ENCODE measurements at places on chromosomes 3 and 15. TPM values are rescaled to one million over a fixed set of nuclear protein-coding genes. Genes with fewer than 3 reads are reported as not detected.

Gene CCDC13
- total RNA-seq: 1.3 TPM

Gene CTDSPL
- 22.9 TPM for total RNA-seq

GRCh38 chr3:23389686-23390085, 186.6 kb downstream of the UBE2E2 start:
- DNase-seq: no peak

Gene SEMA3F
- 3.2 TPM for total RNA-seq

DNA sequence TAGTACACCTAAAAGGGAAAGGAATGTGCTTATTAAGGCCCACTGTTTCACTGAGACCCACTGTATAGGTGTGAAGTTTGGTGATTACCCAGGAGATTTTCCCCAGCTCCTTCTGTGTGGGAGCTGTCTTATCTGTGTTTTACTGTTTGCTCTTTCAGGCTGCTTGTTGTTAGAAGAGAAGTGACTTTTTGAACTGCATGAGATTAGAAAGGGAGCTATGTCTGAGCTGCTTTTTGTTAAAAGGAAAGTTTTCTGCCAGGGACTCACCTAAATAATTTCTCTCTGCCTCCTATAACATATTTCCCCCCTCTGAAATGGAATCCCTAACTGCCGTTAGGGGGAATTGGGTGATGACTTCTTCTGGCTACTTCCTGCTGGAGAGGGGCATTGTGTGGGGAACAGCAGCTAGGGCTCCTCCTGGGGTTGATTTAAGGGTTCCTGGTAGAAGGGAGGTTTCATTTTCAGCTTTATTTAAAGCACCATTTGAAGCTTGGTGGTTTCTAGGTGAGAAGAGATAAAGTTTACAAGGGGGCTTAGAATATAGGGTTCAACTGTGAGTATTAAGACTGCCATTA, 77.1 kb upstream of the ATP11B start:
- no peak for DNase-seq

DNA sequence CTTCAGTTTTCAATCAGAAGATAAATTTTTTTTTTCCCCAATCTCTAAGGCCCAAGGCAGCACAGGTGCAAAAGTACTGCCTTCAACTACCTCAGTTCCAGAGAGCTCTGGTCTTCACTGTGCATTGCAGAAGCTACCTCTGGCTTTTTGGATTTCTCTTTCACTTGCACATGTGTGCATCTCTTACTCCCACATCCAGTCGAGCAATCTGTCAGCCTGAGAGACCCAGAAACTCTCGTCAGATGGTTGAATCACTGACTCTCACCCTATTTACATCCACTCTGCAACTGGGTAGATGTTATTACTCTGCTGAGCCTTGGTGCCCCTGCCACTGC, 813.8 kb downstream of the NR2F2 start:
- DNase-seq: no peak

DNA sequence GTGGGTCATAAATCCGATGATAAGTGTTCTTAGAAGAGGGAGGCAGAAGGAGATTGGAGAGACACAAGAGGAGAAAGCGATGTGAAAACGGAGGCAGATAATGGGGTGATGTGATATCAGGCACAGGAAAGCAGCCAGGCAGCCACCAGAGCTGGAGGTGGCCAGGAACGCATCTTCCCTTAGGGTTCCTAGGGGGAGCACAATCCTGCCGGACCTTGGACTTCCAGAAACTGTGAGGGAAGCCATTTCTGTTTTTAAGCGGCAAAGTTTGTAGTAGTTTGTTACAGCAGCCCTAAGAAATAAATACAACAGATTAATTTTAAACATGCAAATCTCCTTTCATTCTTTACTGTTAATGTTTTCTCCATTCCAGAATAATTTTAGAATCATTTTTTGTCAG, 259.9 kb upstream of the TMC3 start:
- DNase-seq: no peak

DNA sequence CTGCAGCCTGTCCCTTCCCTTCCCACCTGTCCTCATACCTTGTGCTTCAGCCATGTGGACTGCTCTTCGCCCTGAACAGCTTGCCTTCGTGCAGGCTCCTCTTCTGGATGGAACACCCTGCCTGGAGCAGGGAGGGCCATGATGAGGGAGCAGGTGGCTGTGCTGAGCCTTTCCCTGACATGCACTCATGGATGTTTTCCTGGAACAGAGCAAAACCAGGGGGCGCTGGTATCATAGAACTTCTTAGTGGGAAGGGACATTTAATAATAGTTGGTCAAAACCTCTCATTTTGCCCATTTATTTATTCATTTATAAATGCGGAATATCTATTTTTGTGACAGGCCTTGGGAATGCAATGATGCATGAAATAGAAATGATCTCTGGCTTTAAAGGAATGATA, 149.3 kb downstream of the CACNA1D start:
- no peak for DNase-seq

- peak; percentile 94 for DNase-seq
Observed at GRCh38 chr15:67144609-67145311, 79.4 kb downstream of the SMAD3 start.

Gene PFN2
- 174 TPM for total RNA-seq

DNA sequence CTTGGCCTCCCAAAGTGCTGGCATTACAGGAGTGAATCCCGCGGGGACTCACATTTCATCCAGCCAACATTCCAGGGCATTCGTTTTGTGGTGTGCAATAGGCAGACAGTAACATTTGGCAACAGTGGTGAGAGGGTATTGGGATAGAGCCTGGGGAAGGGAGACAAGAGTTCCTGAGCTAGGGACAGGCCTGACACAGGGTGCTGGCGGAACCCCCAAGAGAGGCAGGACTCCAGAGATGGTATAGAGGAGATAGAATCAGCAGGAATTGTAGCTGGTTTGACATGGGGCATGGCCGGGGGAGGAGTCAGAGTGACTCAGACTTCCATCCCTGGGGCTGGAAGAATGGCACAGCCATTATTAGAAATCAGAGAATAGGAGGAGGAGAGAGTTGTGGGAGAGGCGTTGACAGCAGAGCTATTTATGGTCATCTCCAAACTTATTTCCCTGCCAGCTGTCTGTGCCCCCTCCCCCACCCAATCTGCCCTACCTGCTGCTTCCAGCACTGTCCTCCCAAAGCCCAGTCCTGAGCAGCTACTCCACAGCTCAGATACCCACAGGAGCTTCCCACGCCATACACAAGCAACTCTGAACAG, 4.4 kb upstream of the IDH2 start:
- DNase-seq: peak; percentile 73

Gene EIF4E3
- total RNA-seq: 1.1 TPM

- peak; percentile 7 for DNase-seq
Observed at GRCh38 chr3:195714380-195715011, 6.3 kb upstream of the MUC20 start.

GRCh38 chr15:41872166-41872747, 21.6 kb downstream of the SPTBN5 start:
- DNase-seq: no peak

- DNase-seq: no peak
Observed at GRCh38 chr15:77143616-77144015, 72.7 kb upstream of the TSPAN3 start.

DNA sequence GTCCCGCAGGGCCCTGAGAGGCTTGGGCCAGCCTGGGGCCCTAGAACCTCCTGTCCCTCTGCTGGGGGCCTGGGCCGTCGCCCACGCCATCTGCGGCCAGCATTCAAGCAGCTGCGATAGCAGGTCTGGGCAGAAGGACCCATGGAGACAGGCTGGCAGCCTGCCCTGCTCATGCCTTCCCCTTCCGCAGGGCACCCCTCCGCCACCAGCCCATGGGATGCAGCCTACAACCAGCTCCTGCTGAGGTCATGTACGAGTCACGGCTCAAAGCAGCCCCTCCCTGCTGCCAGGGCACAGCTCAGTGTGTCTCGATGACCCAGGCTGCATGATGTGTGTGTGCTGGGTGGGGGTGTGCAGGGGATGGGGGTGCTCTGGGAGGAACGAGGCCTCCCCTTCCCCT, 27.8 kb downstream of the DUSP7 start:
- DNase-seq: peak; percentile 62

Gene GPR15
- not detected for total RNA-seq

DNA sequence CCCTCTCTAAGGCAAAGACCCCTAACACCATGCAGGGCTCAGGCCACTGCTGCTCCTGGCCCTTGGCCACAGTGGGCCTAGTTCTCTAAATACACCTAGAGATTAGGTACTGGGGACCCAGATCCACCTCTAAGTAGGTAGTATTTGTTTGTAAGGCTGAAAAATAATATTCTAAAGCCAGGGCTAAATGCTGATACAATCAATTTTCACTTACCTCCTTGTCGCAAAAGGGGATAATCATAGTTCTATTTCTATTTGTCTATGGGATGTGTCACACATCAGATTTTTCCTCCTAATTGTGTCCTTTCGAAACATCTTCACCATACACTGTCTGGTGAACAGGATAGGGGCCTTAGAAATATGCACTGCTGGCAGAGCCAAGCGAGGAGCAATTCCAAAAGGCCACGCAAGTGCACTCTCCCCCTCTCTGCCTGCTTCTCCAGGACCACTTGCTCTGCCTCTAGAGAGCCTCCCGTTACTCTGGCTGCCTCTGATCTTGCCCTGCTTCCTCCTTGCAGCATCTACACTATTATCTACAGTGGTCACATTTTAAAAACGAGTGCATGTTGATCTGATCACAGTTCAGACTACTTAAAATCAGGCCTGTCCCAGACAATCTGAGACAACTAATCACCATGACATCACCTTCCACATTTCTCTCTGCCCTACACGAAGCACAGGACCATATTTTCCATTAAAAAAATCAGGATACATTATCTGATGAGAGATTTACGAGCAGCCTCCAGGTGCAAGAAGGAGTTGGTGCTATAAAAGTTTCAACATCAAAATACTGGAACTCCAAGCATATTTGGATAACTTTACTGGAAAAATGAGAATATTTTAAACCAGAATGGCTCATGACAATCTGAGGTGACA, 115.4 kb downstream of the MYLK start:
- DNase-seq: peak; percentile 39

GRCh38 chr3:65833761-65834505, 204.8 kb downstream of the MAGI1 start:
- peak; percentile 82 for DNase-seq

DNA sequence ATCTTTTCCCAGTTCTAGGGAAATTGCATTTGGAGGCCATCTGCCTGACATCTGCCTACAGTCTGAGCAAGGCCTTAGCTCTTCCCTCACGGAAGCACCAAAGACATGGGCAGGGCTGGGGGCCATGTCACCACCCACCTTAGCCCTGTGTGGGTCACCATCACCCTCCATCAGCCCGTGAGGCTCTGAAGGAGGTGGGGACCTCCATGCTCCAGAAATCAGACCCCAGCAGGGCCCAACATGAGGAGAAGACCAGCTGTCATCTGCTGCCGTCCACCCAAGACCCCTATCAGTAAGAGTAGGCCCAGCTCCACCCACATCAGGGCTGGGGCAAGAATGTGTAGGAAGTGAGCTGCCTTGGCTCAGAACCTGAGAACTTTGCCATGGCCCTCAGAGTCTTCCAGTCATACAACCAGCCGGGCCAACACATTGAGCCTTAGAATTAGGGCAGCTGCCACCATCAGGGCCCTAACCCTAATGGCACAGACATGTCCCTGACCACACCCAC, 1.9 kb downstream of the TMIE start:
- DNase-seq: no peak

Gene NR2E3
- not detected for total RNA-seq

Gene C3orf22
- not detected for total RNA-seq

Gene SCN11A
- total RNA-seq: not detected

- DNase-seq: peak; percentile 70
Observed at GRCh38 chr15:38683382-38684242, 119.0 kb upstream of the RASGRP1 start.

GRCh38 chr15:45141386-45141785, 11.6 kb downstream of the DUOX1 start:
- DNase-seq: no peak

Gene C3orf20
- total RNA-seq: not detected

Gene MESD
- total RNA-seq: 22.3 TPM

- no peak for DNase-seq
Observed at GRCh38 chr3:81699536-81700320, 61.7 kb downstream of the GBE1 start.

Data from GM23248 (cell line).